ENCODE measurements at places on chromosomes 2 and 18. TPM values are rescaled to one million over a fixed set of nuclear protein-coding genes. Genes with fewer than 3 reads are reported as not detected.

DNA sequence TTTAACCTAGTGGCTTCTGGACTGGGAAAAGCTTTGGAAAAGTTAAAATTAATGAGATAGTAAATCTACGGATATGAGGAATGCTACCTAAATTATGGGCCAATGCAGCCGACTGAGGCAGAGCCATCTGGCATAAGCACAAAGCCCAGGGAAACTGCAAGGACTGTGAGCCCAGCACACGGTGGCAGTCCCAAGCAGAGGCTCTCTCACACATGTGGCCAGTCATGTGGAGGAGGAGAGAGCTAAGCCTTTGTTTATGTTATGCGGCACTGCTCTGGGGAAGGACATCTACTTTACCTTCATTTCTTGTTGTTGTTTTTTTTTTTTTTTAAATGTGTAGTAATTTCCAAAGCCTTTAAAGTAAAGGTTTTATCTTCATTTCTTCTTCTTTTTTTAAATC, 267.0 kb downstream of the STK39 start:
- H3K4me3 ChIP-seq = no peak overlapping the region
- no peak for DNase-seq
- H3K27ac ChIP-seq = no peak overlapping the region
- H3K27me3 ChIP-seq = no peaks in the 10 kb centered on the region
- no peaks in the 10 kb centered on the region for H3K4me1 ChIP-seq

GRCh38 chr18:48951448-48952286, 902 bp upstream of the SMAD7 start:
- H3K27ac ChIP-seq = peak overlapping the region; percentile 70
- H3K4me3 ChIP-seq = peak overlapping the region; percentile 85
- peaks cover 10% of the 10 kb centered on the region for H3K36me3 ChIP-seq

GRCh38 chr18:48194591-48195181, 214.5 kb downstream of the ZBTB7C start:
- H3K4me1 ChIP-seq = no peaks in the 10 kb centered on the region
- H3K36me3 ChIP-seq = no peaks in the 10 kb centered on the region
- H3K4me3 ChIP-seq = no peak overlapping the region
- DNase-seq = no peak
- H3K27me3 ChIP-seq = peaks cover 11% of the 10 kb centered on the region
- no peak overlapping the region for H3K27ac ChIP-seq

- DNase-seq = no peak
- H3K27me3 ChIP-seq = no peaks in the 10 kb centered on the region
- no peak overlapping the region for H3K27ac ChIP-seq
- H3K4me1 ChIP-seq = no peaks in the 10 kb centered on the region
These were observed 15.2 kb downstream of the AFG3L2 start for GRCh38 chr18:12361770-12362378.

- H3K27ac ChIP-seq = no peak overlapping the region
- H3K36me3 ChIP-seq = no peaks in the 10 kb centered on the region
- peaks cover 2% of the 10 kb centered on the region for H3K27me3 ChIP-seq
- H3K4me1 ChIP-seq = no peaks in the 10 kb centered on the region
- DNase-seq = no peak
- no peak overlapping the region for H3K4me3 ChIP-seq
These were observed 275.1 kb downstream of the SETBP1 start for GRCh38 chr18:44955825-44956224.

- no peak overlapping the region for H3K27ac ChIP-seq
- H3K36me3 ChIP-seq = peaks cover 19% of the 10 kb centered on the region
- H3K27me3 ChIP-seq = no peaks in the 10 kb centered on the region
- H3K4me3 ChIP-seq = no peak overlapping the region
These were observed 35.6 kb downstream of the PTPN2 start for GRCh38 chr18:12848405-12848804.

GRCh38 chr2:39091543-39091942, 29.3 kb downstream of the SOS1 start:
- no peaks in the 10 kb centered on the region for H3K27me3 ChIP-seq
- H3K36me3 ChIP-seq = peaks cover 17% of the 10 kb centered on the region
- no peak for DNase-seq
- H3K27ac ChIP-seq = no peak overlapping the region
- H3K4me1 ChIP-seq = peaks cover 28% of the 10 kb centered on the region

The ALKAL2 gene
- total RNA-seq = not detected

The FBXO48 gene
- total RNA-seq = 1.2 TPM

The KCNS3 gene
- 0.14 TPM for total RNA-seq

The TMEM247 gene
- total RNA-seq = not detected

The RGPD4 gene
- 0.19 TPM for total RNA-seq

The COL6A3 gene
- 2.5 TPM for total RNA-seq
